ENCODE measurements at places on chromosomes 16 and 17. TPM values are rescaled to one million over a fixed set of nuclear protein-coding genes. Genes with fewer than 3 reads are reported as not detected.

KRT15 gene
- 2.3 TPM for total RNA-seq

KRT33A gene
- not detected for total RNA-seq

MT4 gene
- total RNA-seq: not detected

MEFV gene
- total RNA-seq: 0.07 TPM

AARSD1 gene
- 55.9 TPM for total RNA-seq

FAHD1 gene
- 49.0 TPM for total RNA-seq

TP53TG3 gene
- total RNA-seq: 0.28 TPM

BRICD5 gene
- total RNA-seq: 4.5 TPM

RGS11 gene
- 2.3 TPM for total RNA-seq

SLFN12L gene
- not detected for total RNA-seq

CYGB gene
- 1.4 TPM for total RNA-seq

TMEM235 gene
- not detected for total RNA-seq

CTRB2 gene
- total RNA-seq: not detected

RNF43 gene
- 0.34 TPM for total RNA-seq

ROGDI gene
- total RNA-seq: 15.5 TPM

ADAT1 gene
- total RNA-seq: 26.2 TPM

SHISA6 gene
- not detected for total RNA-seq

STX1B gene
- total RNA-seq: 2.3 TPM

SMIM36 gene
- not detected for total RNA-seq
